Stimulated activated CD8-positive, alpha-beta memory T cell treated with anti-CD3 and anti-CD28 coated beads, Interleukin-7, amount 100 ng/mL, for 1 hour (primary cell): ENCODE measurements at places on chromosomes 1 and 21.

DNA sequence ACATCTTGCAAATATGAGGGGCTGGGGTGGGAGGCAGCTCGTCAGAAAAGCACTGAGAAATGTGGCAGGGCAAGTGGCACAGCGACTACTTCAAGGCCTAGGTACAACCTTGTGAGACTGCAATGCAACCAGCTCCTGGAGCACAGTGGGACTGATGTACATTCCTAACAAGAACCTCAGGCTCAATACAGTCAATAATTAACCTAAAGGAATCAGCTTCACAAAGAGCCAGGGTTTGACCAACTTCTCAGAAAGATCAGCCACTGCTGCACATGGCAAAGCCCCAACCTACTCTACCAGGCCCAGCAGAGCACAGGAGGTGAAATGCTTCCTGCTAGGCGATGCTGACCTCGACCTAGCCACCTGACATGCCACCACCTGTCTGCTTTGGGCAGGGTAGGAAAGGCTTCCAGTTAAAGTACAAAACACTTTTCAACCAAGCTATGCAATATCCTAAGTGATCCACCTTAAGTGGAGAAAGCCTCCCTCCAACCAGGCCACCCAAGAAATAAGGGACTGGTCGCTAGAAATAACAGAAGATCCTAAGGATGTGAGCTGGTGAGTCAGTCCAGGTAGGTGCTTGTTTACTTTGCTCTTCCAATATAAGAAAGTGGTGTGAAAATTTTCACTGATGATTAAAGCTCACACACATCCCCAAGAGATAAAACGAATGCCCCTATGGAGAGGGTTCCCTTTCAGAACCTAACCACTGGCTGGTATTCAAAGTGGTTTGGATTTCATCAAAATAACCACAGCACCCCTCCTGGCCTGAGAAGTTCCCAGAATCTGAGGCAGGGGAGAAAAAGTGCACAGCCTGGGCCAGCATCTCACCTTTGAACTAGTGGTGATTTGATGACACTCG, 2.1 kb downstream of the RIPK4 start:
- DNase-seq, result no peak

DNA sequence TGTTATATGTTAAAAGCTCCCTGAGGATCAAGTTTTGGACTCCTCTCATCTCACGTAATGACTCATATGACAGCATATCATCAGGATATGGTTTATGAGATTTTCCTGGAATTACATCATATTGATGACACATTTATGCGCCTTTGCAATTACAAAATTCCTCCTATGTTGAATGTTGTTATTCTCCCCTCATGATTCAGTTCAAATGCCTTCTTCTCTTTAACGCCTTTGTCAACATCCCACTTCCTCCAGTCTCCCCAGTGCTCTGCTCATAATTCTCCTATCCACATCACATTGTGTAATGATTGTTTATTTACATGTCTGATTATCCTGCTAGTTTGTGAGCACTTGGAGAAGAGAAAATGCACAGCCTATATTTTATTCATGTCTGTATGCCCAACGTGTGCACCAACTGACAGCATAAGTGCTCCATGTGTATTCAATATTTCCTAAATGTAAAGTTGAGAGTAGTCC, 80.9 kb upstream of the BACH1 start:
- DNase-seq, result no peak

DNA sequence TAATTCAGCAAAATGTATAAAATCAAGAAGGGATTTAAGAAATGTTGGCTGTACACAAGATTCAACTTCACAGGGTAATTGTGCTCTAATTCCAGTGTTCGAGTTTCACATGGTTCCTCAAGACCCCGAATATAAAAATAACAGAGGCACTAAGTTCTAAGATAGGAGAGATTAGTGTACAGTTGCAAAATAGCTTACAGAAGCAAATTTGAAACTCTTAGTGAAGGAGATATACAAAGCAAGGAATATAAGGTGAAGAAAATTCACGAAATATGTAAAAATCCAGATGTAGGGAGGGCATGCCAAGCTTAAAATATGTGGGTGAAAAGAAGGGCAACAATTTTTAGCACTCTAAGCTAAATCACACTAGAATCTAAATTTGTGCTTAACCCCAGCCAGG, 29.4 kb downstream of the TOR1AIP2 start:
- DNase-seq, result no peak

DNA sequence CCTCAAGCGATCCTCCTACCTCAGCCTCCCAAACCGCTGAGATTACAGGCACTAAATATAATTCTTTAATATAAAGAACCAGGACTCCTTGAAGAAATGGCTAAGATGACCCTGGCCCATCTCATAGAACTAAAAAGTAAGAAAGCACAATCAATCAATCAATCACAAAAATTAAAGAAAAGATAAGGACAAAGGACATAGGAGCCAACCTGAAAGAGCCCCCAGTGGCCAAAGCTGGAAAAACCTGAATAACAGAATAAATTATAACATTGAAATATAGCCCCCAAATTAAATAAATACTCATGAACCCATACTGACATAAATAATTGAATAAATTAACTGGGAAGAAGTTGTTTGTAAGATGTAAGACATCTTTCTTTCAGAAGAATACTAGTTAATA, 8.9 kb downstream of the NUP210L start:
- DNase-seq, result no peak

- DNase-seq, result no peak
Observed at GRCh38 chr1:216223486-216223885, 199.8 kb downstream of the USH2A start.

DNA sequence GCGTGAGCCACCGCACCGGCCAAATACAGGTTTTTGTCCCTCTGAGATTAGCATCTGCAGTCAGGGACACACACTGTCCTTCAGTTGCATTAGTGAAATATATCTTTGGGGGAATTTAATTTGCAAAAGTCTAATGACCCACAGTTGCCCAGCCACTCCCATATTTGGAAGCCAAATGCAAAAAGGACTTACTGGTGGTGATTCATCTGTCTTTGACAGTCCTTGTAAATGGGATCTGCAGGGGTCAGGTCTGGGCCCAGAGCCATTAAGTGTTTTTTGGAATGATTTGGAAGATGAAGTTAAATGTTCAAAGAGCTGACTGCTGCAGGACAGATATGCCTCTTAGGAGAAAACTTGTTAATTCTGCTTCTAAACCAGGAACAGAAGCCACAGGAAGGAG, 44.6 kb upstream of the DNASE2B start:
- DNase-seq, result no peak

DNA sequence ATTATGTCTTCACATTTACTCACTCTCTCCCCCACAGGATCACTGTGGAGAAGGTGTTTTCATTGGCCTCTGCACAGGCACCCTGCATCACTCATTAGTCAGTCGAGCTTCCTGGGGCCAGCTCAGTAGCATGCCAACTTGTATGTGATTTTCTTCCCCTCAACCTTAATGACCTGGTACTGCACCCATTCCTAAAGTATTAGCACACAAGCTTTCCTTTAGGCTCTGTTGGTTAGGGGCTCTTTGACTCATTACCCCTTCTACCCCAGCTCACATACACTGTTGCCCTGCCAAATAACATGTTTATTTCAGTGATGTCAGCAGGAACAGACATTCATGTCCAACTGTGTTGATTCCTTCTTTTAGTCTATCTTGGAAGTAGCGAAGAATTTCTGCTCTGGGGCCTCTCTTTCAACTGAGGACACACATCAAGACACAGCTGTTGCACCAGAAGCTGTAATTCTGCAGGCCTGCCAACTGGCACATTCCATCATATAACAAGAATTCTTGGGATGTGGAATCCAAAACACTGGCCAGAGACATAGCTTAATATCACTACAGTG, 603.5 kb upstream of the ADAMTS5 start:
- DNase-seq, result no peak

DNA sequence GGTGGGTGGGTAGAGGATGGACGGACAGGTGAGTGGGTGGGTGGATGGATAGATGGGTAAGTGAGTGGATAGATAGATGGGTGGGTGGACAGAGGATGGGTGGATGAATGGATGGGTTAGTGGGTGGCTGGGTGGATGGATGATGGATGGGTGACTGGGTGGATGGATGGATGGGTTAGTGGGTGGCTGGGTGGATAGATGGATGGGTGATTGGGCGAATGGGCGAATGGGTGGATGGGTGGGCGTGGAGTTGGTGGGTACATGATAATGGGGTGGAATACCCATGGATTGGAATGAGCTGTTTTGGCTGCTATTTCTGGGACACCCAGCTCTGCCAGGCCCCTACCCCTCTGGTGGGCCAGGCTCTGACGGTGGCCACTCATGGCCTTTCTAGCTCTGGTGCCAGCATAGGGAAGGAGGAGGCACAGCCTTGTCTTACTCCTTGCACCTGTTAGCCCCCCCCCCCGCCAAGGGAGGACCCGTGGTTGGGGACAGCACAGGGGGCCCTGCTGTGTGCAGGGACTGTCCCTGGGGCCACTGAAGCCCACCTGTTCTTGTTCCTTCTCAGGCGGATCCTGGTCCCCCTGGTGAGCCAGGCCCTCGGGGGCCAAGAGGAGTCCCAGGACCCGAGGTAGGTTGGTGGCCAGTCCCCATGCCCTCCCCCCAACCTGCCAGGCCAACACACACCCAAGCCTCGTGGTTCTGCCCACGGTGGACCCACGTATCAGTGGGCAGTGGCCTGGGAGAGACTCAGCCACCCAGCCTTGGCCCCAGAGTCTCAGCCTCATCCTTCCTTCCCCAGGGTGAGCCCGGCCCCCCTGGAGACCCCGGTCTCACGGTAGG, 26.4 kb downstream of the COL6A2 start:
- DNase-seq, result no peak
